ENCODE measurements at places on chromosomes 16 and 17.

GRCh38 chr17:51672065-51672464 is 411.7 kb downstream of the UTP18 start:
- DNase-seq, result no peak

- no peak for DNase-seq
Measured at GRCh38 chr16:71792176-71792575, 16.5 kb downstream of the AP1G1 start.

- no peak for DNase-seq
Measured at GRCh38 chr16:89375021-89375420, 115.3 kb downstream of the ANKRD11 start.

DNA sequence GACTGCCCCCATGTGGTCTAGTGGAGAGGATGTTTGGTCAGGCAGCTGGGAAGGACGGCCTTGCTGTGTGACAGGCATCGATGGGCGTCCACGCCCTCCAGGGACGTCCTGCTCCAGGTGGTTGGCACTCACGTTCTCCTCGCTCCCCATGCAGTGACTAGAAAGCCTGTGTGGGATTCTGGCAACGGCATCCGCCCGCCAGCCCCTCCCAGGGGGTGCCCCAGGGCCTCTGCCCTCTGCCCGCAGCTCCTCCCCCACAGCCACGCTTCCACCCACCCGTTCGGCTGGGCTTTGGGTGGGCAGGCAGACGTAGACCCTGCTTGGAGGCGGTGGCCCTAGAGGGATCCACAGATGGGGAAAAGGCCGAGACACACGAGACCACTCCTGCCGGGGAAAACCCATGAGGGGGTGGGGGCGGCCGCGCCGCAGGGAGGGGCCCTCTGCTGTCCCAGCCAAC is 4.7 kb upstream of the IL17C start:
- DNase-seq, result no peak

DNA sequence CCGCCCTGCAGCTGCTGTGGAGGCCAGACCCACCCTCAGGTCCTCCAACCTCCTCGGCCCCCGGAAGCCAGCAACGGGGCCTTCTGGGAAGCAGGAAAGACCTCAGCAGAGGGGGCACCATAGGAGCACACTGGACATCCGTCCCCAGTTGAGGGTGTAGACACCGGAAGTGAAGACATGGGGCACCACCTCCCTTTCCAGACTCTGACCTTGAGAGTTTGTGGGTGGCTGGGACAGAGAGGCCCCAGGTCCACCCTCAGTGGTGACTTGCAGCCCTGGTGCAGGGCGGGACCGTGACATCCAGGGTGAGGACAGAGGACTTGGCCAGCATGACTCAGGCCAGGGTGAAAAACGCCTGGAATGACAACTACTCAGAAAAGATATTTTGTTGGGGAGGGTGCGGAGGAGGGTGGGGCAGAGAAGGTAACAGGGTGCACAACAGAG is 19.9 kb downstream of the CEP295NL start:
- no peak for DNase-seq

GRCh38 chr17:69878661-69879060 is 196.4 kb upstream of the KCNJ16 start:
- DNase-seq, result no peak

- DNase-seq, result no peak
Measured at GRCh38 chr17:50653738-50654137, 19.1 kb downstream of the ABCC3 start.

- DNase-seq, result no peak
Measured at GRCh38 chr16:78563905-78564304, 464.5 kb downstream of the WWOX start.

DNA sequence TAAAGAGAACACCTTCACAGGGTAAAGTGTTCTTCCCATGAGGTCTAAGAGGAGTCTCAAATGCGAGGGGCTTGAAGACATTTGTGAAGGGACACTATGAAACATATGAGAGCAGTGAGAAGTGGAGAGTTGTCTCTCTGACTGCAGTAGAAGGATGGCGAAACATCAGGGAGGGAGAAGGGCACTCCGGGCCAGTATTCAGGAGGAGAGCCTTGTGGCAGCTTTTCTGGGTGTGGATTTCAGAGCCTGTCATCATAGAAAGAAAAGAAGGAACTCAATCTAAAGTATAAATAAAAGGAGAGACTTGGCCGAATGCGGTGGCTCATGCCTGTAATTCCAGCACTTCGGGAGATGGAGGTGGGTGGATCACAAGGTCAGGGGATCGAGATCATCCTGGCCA is 117.2 kb downstream of the RBFOX1 start:
- DNase-seq, result no peak

DNA sequence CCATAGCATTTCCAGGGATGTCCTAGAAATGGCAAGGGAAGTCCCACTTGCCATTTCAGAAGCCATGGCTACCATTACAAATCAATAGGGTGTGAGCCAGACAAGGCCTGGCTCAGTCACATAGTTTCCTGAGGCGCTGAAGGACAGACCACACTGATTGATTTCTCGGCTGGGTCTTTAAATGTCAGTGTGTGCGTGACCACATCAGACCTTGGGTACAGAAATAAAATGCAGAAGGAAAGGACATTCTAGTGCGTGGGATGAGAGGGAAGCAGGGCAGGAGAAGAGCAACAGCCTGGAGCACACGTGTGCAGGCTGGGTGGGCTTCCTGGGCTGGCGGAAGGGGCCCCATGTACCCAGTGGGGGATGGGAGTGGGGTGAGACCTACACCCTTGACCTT is 58.7 kb upstream of the LYRM9 start:
- no peak for DNase-seq

GRCh38 chr17:40633871-40634270 is 13.7 kb downstream of the SMARCE1 start:
- no peak for DNase-seq

- DNase-seq, result no peak
Measured at GRCh38 chr17:40453881-40454612, 10.8 kb downstream of the IGFBP4 start.

- DNase-seq, result no peak
Measured at GRCh38 chr16:75383141-75383540, 50.2 kb downstream of the CFDP1 start.

GRCh38 chr17:40500709-40501108 is 714 bp downstream of the TNS4 start:
- DNase-seq, result no peak
